ENCODE measurements at places on chromosomes 3 and 15. TPM values are rescaled to one million over a fixed set of nuclear protein-coding genes. Genes with fewer than 3 reads are reported as not detected.

The MKRN3 gene
- not detected for total RNA-seq

The PAQR5 gene
- total RNA-seq, result 8.7 TPM

The GOLGA6L4 gene
- 3.6 TPM for total RNA-seq

The SMARCC1 gene
- total RNA-seq, result 335 TPM

The TM6SF1 gene
- 0.90 TPM for total RNA-seq

The ERICH6 gene
- not detected for total RNA-seq

The SI gene
- not detected for total RNA-seq

The SLC28A1 gene
- not detected for total RNA-seq

The CCR9 gene
- total RNA-seq, result not detected

- no peak for DNase-seq
These were observed 23.7 kb downstream of the LRRK1 start for GRCh38 chr15:100942656-100943425.

DNA sequence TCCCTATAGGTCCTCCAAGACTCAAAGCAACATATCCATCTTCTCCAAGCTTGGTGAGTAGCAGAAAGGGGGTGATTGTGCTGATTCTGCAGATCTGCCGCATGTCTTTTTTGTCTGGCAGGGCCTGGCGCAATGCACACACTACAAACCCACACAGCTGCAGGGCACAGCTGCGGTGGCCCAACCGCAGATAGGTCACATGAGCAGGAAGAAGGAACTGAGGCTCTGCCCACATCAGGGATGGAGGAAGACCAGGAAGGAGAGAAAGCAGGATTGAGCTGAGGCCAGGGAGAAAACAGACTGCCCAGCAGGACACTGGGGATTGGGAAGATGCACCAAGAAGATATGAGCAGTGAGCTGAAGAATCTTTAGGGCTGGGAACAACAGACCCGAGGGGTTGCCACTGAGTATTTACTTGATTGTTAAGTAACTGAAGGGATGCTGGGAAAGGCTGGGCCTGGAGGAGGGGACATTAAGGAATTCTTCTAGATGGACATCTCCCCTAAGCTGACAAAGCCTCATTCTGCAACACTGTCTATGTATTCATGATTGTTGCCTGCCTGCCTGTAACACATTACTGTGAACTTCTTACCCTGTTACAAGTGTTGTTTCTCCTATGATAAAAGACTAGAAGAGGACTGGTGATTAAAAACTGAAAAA, 126.7 kb downstream of the MYLK start:
- peak; percentile 33 for DNase-seq

- no peak for DNase-seq
These were observed 45.7 kb downstream of the THSD4 start for GRCh38 chr15:71160976-71161375.

GRCh38 chr15:37340438-37340837, 240.1 kb upstream of the MEIS2 start:
- DNase-seq, result no peak

GRCh38 chr3:148789906-148790305, 37.7 kb upstream of the CPB1 start:
- DNase-seq, result no peak

DNA sequence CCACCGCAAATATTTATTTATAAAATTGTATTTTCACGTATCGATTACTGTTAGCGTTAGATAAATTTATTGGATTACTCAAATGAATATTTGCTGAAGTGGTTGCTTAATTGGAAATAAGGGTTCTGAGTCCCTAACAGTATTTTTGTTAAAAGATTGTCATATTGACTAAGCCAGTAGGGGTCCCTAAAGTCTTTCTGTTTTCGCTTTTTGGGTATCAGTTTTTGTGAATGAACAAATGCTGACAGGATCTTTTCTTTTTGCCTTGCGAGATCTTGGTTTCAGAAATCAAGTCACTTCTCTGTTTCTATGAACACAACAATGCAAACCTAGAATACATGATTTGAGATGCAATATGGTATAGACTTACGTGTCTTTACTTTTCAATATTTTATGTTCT, 7.1 kb downstream of the RAD51 start:
- no peak for DNase-seq

GRCh38 chr3:185175370-185175987, 22.6 kb upstream of the C3orf70 start:
- DNase-seq, result peak; percentile 66

GRCh38 chr3:7461202-7461825, 600.4 kb downstream of the GRM7 start:
- no peak for DNase-seq

- no peak for DNase-seq
These were observed 75.6 kb downstream of the UBP1 start for GRCh38 chr3:33364531-33365128.

- no peak for DNase-seq
These were observed 7.9 kb downstream of the FSIP1 start for GRCh38 chr15:39774688-39775267.

- DNase-seq, result peak; percentile 59
These were observed 1.1 kb downstream of the VGLL4 start for GRCh38 chr3:11642431-11643191.

DNA sequence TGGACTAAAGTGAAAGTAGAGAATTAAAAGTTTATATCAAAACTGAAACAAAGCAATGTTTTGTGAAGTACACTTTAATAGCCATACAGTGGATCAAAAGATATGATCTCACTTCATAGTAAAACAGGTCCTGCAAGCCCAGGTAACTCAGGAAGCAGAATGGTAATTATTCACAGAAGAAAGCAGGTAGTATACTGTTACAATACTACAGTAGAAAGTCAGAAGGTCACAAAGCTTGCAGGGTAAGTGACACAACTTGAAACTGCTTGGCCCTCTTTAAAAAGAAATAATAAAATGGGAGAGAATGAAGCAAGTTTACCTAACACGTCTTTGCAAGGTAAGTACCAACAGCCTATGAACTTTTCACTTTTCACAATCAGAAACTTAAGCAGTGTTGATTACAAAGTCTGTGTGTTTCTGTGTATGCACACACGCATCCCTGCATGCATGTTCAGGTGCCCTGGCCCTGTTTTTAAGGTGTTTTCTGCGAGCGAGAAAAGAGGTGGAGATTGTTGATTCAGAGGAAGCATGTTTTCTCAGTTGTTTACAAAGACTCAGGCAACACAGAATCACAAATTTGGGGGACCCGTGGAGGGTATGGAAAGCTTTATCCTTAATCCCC, at the start of gene NAALADL2:
TSS of gene NAALADL2 (plus strand) at position 221 of the 622 bp plus-strand sequence.
- no peak for DNase-seq

GRCh38 chr3:194672876-194673275, 885 bp upstream of the LSG1 start:
- DNase-seq, result no peak

DNA sequence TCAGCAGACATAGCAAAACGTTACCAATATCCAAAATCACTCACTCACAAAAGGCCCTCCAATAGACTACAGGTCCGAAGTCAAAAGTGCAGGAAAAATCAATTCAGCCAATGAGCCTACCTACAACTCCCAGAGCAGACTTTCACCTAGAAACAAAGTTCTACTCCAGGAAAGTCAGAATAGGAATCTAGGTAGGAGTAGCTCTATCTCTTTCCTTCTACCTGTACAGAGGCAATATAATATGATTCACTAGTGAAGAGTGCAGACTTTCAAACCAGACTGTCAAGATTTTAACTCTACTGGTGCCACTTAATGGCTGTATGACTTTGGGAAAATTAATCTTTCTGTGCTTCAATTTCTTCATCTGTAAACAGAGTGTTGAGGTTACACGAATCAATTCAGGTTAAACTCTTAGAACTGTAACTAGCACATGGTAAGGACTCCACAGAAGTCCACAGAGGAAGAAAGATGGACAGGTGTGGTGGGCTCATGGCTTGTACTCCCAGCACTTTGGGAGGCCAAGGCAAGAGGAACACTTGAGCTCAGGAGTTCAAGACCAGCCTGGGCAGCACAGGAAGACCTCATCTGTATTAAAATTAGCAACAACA, 9.4 kb downstream of the DCUN1D1 start:
- DNase-seq, result no peak

- no peak for DNase-seq
These were observed 24.5 kb downstream of the CHDH start for GRCh38 chr3:53821631-53822121.

DNA sequence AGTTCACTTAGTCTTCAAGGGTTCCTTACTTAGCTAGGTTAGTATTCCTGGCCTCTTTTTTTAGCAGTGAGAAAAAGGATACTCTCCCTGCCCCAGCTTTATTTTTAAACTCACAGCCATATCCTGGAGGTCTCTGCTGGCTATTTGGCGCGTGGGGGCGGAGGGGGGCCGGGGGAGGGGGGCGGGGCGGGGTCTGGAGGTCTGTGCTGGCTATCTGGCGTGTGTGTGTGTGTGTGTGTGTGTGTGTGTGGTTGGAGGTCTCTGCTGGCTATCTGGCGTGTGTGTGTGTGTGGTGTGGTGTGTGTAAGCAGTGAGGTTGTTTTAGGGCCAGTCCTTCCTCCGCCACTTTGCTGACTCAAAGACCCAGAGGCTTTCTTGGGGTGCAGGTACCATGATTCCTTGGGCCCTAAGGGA, 579 bp upstream of the PLAAT1 start:
- no peak for DNase-seq

DNA sequence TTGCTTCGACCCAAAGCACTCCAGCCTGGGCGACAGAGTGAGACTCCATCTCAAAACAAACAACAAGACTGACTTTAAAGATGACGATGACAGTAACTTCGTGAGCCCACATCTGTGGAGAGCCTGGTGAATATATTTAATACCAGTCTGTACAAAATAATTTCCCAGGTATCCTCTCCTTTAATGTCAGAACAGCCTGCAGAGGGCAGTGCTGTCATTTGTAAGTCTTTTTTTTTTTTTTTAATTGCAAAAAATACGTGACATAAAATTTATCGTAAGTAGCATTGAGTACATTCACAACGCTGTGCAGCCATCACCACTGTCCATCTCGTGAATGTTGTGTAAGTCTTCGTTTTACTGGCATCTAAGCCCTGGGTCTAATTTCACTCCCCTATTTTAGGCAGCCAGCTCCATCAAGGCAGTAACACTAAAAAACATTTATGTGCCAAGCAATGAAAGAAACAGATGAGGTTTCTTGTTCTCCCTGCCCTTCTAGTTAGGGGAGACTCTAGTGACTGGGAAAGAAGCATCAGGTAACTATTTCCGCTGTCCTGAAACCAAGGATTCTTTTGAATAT, 1.4 kb downstream of the HTD2 start:
- DNase-seq, result no peak

DNA sequence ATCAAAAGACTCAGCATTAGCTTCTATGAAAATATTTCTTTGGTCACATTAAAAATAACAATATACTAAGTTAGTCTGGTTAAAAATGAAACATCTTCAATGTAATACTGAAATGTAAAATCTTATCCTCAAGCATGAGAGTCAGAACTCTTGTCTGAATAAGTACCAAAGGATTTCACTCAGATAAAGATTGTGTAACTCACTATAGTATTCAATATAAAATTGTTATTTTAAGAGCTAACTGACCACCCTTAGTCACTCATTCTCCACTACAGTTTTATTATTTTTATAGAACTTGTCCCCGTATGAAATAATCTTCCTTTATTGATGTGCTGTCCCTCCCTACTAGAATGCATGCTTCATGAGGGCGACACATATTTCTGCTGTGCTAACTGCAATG, 426.3 kb downstream of the MECOM start:
- no peak for DNase-seq

- DNase-seq, result no peak
These were observed 7.3 kb downstream of the C3orf70 start for GRCh38 chr3:185145511-185145910.

DNA sequence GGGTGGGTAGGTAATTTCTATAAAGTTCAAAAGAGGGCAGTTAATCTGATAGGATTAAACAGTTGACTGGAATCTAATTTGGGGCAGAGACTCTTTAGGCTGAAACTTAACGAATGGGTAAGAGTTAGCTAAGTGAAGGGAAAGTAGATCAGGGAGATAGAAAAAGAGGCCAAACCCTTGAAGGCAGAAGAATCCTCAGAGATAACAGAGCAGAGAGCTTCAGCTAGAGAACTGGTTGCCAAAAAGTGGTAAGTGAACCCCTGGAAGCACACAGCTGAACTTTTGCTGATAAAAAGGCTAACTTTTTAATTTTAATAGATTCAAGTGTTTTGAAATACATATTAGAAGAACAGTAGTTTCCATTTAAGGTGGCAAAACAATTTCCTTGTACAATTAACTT, 99.2 kb downstream of the FHIT start:
- no peak for DNase-seq

- DNase-seq, result no peak
These were observed 134.5 kb downstream of the IGF1R start for GRCh38 chr15:98782801-98783200.

GRCh38 chr3:43883729-43884396, 193.1 kb downstream of the ABHD5 start:
- no peak for DNase-seq

- no peak for DNase-seq
These were observed 22.5 kb downstream of the MAP2K5 start for GRCh38 chr15:67564968-67565345.

DNA sequence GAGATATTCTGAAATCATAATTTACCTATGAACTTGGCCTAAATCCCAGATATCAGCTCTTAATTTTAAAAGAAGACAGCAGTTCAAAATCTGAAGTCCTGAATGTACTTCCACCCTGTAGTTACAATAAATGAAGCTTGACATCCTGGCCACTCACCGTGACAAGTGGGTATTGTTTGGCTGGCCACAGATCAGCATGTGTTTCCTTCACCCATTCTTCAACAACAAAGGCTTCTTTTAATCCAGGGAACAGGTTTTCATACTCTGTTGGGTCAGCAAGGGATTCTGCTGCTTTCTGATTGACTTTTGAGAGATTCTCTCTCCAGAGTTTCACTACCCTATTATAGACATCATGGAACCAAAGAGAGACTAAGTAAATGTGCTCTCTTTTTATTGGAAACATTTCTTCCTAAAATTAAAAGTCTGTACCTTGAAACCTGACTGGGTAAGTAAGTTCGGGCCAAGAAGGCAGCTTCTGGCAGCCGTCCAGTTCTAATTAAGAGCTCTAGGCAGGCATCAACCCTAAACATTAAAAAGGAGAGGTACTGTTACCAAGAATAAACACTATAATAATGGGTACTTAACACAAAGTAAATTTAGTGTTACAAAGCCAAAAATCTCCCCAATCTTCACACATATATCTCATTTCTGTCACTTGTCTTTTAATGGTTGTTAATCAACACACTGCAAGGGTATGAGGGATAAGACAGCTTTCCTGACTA, 15.2 kb downstream of the MRPS22 start:
- no peak for DNase-seq

DNA sequence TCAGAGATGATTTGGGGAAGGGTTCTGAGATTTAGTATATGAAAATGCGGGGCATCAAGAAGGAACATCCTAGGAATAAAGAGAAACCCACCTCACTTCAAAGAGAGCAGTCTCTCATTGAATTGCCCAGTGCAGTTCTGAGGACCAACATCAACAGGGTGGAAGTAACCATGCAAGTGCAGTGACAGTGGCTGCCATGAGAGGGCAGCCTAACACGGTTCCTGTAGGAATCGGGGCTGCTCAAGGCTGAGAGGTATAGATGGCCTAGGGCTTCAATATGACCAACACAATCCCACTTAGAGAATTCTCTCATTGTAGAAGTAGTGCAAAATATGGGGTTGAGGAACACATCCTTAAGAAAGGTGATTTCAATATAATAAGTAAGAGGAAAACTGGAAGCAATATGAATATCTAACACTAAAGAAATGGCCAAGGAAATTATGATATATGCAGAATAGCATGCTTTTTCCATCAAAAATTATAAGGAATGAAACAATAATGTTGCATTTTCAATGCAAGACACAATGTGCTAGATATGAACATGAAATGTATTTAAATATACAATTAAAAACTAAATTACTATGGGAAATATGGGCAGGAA, 51.1 kb upstream of the ARRDC4 start:
- peak; percentile 86 for DNase-seq

All from H1 (cell line).